Stimulated activated CD8-positive, alpha-beta memory T cell treated with anti-CD3 and anti-CD28 coated beads, Interleukin-7, amount 100 ng/mL, for 1 hour (primary cell): ENCODE measurements at places on chromosomes 3 and 15.

DNA sequence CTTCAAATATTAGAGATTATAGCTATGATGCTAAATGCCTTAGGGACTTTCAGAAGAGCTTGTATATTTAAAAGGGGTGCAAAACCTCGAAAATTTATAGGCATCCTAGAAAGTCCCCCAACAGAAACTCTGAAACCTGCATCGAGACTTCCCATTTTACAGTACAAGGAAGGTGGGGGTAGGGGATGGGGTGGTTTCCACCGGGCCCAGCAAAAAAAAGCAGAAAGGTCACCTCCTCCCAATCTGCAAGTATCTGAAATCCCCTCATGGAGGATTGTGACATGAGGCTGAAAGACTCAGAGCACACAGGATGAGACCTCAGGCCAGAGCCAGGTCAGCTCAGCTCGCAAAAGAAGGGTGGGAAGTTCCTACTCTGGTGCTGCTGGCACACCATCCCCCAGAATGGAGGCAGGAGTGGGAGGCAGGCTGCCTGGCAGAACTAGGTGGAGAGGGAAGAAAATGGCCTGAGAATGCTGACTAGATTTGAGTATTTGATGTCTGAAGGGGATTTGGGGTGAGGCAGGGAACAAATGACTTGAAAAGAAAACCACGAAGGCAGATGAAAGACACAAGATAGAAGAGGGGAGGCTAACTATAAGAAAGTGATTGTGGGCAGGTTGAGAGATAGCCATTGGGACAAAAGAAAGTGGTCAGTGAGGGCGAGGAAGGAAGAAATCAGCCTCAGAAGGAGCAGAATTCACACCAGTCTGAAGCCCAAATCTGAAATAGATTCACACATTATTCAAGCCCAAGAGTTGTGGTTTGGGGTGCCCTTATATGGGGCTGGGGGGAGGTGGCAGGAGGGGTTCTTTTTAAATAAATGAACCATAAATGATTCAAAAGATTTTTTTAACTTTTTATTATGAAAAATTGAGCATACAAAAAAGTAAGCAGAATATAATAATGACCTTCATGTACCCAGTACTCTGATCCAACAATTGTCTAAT lies 22.5 kb upstream of the TSC22D2 start:
- no peak for DNase-seq

- no peak for DNase-seq
Measured at GRCh38 chr3:122572940-122573412, 4.5 kb upstream of the PARP15 start.

DNA sequence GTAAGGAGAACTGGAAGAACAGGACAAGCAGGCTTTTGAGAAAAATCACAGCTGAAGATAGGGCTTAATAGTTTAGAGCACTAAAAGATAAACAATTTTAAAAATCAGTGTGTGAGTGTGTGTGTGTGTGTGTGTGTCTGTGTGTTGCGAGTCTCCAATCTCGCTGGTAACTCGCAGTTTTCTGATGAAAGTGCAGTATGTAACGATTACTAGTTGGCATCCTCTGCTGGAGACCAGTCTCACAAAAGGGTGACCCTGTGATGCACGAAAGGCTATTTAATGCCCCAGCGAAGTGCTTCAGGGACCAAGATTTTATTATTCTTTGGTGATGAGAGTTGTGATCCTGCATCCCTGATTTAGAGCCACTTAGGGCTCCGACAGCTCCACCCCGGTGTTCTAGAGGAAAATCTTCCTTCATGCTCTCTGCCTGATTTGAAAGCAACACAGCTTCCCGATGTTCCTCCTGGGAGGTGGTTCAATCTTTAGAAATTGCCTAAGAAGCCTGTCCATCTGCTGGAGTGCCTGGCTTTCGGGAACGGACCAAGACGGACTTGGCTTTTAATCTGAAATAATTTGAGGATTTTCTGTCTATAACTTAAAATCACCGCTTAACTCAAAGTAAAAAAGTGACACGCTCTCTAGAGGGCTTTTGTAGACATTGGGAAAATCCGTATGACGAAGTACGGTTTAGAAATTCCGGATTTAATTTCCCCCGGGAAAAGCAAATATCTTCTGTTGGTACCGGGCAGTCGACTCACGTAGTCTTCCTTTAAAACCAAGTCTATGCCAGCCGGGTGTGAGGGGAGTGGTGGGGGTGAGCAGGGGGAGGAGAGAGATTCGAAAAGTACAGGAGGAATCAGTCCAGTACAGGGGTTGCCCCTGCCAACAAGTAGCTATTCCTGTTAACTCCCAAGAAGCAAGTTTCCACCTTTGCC lies 1.1 kb upstream of the ALCAM start:
- no peak for DNase-seq

- DNase-seq, result no peak
Measured at GRCh38 chr3:13365390-13366379, 54.4 kb downstream of the NUP210 start.

- DNase-seq, result no peak
Measured at GRCh38 chr3:20125897-20126296, 60.1 kb downstream of the SGO1 start.

DNA sequence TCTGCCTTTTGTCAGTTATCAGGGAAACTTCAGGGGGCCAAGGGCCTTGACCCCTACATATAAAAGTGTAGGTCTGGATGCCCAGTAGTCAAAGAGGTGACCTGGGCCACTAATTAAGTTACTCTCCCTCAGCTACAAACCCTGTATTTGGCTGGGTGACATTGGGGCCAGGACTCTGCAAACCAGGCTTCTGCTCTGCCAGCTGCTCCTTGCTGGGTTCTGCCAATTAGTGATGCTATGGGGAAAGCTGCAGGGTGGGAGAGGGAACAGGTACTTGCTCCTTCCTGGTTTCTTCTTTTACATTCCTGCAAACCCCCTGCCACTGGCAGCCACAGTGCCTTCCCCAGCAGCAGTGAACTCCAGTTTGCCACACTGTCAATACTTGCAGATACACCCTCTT lies 179.2 kb downstream of the CADPS start:
- no peak for DNase-seq

GRCh38 chr3:124429129-124429815 lies 301.0 kb upstream of the UMPS start:
- DNase-seq, result no peak

GRCh38 chr15:52317022-52317421 lies 21.4 kb upstream of the MYO5C start:
- no peak for DNase-seq

- no peak for DNase-seq
Measured at GRCh38 chr3:42010530-42010929, 48.6 kb upstream of the ULK4 start.

DNA sequence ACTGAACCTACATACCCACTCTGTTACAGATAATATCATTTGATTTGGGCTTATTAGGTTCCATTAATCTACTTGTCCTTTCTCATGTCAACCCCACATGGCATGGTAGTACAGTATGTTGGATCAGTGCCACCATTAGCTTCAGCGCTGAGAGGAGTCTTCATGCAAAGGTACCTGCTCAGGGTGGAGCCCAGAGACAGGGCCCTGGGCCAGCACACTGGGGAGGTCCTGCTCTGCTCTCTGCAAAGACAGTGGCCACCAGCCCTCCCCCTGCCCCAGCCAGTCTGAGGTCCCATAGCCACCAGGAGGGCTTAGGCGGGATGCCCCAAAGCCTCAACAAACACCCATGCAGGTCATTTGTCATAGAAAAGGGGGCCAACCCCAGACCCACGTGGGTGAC lies 71.0 kb downstream of the ATP10A start:
- DNase-seq, result no peak

GRCh38 chr3:120741837-120742197 lies 499 bp downstream of the RABL3 start:
- no peak for DNase-seq

- no peak for DNase-seq
Measured at GRCh38 chr15:34942363-34942762, 27.2 kb downstream of the AQR start.

- no peak for DNase-seq
Measured at GRCh38 chr3:71111784-71112440, 471.6 kb downstream of the FOXP1 start.

GRCh38 chr3:28934126-28934813 lies 346.6 kb upstream of the RBMS3 start:
- no peak for DNase-seq

GRCh38 chr3:125005676-125006075 lies 50.1 kb downstream of the HEG1 start:
- DNase-seq, result no peak

DNA sequence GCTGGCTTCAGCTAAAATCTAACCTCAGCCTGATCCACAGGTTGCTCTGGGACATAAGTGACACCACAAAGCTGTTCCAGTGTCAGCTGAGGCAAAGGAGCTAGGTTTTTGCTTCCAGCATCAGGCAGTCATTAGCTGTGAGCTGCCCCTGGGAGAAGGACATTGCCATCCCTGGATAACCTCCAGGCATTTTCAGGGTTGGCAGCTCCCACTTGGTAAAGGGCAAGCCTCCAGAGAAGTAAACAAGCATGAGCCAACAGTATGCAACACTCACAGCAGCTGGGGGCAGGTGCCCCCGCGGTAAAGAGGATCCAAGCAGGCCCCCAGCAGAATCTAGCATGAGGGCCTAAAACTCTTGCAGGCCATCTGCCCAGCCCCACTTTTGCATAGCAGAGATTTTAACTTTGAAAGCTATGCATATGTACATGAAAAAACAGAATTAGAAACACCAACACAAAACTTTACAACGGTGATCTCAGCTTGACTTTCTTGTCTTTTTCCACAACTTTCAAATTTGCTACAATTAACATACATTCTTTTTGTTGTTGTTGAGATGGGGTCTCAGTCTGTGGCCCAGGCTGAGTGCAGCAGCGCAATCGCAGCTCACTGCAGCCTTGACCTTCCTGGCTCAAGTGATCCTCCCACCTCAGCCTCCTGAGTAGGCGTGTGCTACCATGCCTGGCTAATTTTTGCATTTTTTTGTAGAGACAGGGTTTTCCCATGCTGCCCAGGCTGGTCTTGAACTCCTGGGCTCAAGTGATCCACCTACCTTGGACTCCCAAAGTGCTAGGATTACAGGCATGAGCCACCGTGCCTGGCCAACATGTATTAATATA lies 83.8 kb upstream of the TPM1 start:
- DNase-seq, result no peak

- no peak for DNase-seq
Measured at GRCh38 chr3:129542747-129543146, 228 bp upstream of the H1-8 start.

DNA sequence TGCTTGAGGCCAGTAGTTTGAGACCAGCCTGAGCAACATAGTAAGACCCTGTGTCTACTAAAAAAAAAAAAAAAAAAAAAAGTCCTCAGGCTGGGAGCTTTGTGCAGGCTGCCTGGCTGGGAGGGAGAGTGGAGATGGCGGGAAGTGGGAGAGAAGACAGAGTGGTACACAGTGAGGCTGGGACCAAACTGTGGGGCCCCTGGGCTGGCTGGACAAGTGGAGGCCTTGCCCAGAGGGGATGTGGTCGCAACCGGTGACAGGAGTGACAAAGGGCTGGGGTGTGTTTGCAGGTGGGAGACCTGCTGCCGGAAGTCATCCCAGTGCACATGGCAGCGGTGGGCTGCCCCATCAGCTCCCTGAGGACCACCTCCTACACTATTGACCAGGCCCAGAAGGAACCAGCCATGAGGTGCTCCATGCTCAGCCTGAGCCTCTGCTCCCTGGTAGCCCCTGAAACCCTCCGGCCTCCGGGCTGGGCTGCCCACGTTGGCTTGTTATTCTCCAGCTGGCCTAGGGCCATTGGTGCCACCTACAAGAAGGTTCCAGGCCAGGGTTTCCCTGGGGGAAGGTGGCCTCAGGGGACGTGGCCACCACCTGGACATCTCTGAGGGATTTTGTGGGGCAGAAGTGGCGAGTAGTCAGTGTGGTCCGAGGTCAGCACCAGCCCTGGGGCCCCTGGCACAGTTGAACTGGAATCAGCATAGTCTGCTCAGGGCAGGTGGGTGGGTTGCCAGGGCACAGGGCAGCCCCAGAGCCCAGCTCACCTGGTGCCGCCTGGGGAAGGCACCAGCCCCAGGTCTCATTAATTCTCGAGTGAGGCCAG lies 22.7 kb downstream of the ACAA1 start:
- no peak for DNase-seq

DNA sequence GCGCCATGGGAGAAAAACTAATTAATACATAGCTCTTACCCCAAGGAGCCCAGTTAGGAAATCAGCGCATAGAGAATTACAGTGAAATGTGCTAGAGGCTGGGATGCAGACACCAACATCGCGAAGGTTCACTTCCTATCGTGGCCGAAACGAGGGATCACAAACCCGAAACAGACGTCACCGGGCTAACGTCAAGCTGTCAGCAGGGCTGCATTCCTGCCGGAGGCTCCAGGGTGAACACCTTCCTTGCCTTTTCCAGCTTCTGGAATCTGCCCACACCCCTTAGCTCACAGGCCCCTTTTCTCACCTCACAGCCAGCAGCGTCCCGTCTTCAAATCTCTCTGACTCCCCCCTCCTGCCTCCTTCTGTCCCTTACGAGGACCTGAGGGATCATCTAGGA lies 13.0 kb downstream of the GP5 start:
- DNase-seq, result no peak

DNA sequence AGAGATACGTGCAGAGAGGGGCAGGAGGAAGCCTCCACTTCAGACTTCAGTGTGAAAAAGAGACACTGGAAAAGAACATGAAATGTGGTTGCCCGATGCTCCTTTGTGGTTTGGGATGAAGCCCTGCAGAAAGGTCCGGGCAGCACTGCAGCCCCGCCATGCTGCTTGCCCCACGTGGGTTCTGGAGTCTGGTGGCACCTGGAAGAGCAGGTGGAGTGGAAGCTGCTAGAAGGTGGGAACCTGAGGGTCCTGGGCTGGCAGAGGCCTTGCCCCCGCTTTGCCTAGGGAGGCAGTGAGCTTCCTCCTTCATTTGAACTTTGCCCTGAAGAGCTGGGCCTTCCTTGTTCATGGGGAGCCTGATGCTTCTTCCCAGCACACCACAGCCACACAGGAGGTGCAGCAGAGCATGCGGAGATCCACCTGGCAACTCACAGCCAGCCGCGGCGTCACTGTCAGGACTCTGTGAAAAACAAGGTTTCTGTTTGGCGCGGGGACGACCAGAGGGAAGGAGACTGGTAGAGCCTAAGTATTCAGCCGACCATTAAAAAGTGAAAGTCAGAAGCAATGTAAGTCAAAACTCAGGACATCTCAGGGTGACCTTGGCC lies 59.0 kb downstream of the APBA2 start:
- no peak for DNase-seq

- no peak for DNase-seq
Measured at GRCh38 chr3:98731720-98732285, 31.3 kb upstream of the ST3GAL6 start.

- DNase-seq, result no peak
Measured at GRCh38 chr3:48194446-48195071, 6.3 kb upstream of the CDC25A start.

GRCh38 chr3:124812291-124813265 lies 74.6 kb downstream of the ITGB5 start:
- DNase-seq, result no peak

- no peak for DNase-seq
Measured at GRCh38 chr3:188034989-188035388, 119.0 kb upstream of the LPP start.
